Neural progenitor cell (in vitro differentiated cells): ENCODE measurements at places on chromosomes 4 and X. TPM values are rescaled to one million over a fixed set of nuclear protein-coding genes. Genes with fewer than 3 reads are reported as not detected.

GABRE gene
- total RNA-seq: 0.92 and 1.1 TPM in 2 replicates

UGT2A1 gene
- not detected in 2 replicates for total RNA-seq

STARD8 gene
- 0.82 and 2.3 TPM in 2 replicates for total RNA-seq

NPY2R gene
- 6.1 and 8.5 TPM in 2 replicates for total RNA-seq

RBM46 gene
- total RNA-seq: 0.07 and 0.09 TPM in 2 replicates

XPNPEP2 gene
- 0.19 and 1.7 TPM in 2 replicates for total RNA-seq

UGT2B17 gene
- not detected in 2 replicates for total RNA-seq

TREX2 gene
- 0.96 TPM in 1 of 2 replicates, not detected in the other for total RNA-seq

VCX3B gene
- not detected in 2 replicates for total RNA-seq

GRCh38 chr4:152224223-152224622, 311.7 kb downstream of the FBXW7 start:
- no peak for DNase-seq

DNA sequence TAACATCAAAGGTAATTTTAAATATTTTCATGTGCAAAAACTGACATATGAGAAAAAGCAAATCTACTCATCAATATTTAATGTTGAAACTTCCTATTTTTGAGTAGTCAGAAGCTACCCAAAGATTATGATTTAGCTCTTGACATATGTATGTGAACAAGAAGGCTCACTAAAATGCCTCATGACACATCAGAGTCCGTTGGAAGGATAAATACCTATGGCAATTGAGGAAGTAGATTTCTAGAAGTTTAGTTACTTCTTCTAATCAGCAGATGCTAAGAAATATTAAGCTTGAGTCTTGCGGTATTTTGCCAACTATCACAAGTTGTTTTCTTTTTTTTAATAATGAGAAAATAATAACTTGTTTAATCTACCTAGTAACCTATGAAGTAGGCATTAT, 55.3 kb downstream of the MSL3 start:
- no peak for DNase-seq

GRCh38 chrX:9628779-9629493, 136.7 kb downstream of the GPR143 start:
- DNase-seq: no peak

DNA sequence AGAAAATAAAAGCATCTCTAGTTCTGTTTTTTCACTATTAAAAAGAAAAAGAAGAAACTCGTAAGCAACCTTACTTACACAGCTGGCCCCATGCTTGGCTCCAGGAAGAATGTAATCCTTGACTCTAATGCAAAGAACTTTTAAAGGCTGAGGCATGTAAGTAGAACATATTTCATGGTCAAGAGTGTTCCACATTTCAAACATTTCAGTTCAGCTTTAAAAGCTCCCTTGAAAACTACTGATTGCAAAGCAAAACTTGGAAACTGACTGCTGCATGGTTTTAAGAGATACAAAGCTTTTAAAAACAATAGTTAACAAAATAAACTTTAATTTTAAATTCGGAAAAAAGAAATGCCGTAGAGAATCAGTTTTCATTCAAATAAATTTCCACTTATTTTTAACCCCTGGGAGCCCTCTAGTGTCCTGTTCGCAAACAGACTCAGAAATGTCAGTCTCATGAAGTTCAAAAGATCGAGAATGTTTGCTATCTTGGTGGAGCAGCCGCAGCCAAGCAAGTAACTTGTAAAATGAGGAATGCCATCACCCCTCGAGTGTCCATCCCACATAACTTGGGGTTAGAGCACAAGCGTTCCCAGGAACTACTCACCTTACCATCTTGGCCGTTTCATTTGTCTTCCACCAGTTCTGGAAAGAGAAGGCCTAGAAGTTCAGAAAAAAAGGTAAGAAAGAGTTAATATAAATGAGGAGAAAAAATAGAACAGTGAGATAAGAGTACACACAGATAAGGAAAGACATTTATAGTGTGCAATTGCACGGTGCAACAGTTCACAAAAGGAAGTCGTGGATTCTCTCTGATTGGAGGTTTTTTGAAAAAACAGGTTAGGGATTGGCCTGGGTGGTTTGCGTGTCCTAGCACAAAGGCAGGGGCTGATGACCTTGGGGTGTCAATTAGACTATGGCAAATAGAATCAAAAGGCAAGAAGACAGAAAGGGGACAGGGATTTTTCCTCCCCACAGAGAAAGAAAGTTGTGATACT, at the start of gene GASK1B:
GASK1B (minus strand) TSS at position 765 of the 998 bp plus-strand sequence. CDS start 1,650 bp downstream, outside the sequence.
- DNase-seq: peak; percentile 49

GRCh38 chr4:80390178-80390577, 54.6 kb downstream of the CFAP299 start:
- DNase-seq: no peak

DNA sequence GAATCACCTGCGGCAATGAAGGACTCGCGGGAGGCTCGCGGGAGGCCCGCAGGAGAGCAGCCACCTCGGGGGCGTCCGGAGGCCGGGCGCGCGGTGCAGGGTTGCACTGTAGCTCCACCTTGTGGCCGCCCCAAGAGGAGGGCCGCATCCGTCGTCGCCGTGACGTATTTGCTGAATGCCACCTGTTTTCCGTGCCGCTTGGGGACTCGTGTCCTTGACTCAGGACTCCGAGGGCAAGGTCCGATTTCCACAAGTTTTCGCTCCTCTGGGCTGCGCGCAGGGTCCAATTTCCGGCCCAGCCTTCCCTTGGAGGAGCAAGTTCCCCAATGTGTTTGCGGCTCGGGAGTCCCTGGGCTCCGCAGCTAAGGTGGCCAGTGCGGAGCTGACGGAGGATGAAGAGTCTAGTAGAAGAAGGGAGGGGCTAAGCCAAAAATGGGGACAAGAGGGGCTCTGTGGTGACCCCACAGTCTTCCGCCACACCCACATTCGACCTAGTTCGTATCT, 10.7 kb upstream of the DLG3 start:
- DNase-seq: peak; percentile 83

DNA sequence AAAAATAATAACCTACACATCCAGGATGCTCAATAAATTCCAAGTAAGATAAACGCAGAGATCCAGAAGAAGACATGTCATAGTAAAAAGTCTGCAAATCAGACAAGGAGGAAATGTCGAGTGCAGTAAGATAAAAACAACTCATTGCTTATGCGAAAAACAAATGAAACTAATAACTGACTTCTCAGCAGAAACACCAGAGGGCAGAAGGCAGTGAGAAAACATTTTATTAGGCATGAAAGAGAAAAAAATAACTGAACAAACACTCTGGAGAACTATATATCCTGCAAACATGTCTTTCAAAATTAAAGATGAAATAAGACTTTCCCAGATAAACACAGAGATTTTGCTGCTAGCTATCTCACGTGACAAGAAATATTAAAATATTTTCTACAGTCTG, 201.3 kb upstream of the CTSO start:
- DNase-seq: no peak

GRCh38 chr4:5758741-5759140, 47.7 kb downstream of the EVC start:
- DNase-seq: no peak

DNA sequence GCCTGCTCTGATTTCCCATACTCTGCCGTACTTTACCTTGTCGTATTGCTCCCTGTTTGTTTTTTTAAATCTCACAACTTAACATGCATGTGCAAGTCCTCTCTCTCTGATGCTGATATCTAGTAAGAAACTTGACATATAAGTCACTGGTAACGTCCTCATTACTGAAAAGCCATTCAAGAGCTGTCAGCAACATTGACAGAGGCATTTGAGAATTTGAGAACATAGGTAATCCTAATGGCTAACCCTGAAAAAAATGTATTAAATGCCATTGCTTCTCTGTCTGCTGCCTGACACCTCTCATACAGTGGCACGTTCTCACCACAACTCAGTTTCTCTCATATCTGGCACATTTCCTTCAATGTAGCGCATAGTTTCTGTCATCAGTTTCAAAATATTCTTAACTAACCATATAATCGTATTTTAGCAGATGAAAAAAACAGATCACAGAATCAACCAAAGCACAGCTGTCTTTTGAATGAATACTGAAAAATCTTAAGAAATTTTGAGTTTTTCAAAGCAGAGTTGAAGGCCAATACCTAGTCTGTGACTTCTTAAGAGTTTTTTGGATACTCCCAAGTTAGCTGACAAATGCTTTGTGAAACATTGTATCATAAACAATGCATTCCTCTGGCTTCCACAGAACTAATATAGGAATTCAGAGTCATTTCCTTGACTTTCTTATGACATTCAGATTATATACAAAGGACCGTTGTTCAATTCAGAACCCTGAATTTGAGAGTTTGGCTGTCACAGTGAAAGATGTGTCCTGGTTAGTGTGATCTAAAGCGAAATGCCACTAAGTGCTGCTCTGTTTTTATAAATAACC, 996.4 kb downstream of the C4orf33 start:
- DNase-seq: no peak

- no peak for DNase-seq
Observed at GRCh38 chr4:118760493-118760892, 75.3 kb downstream of the METTL14 start.

DNA sequence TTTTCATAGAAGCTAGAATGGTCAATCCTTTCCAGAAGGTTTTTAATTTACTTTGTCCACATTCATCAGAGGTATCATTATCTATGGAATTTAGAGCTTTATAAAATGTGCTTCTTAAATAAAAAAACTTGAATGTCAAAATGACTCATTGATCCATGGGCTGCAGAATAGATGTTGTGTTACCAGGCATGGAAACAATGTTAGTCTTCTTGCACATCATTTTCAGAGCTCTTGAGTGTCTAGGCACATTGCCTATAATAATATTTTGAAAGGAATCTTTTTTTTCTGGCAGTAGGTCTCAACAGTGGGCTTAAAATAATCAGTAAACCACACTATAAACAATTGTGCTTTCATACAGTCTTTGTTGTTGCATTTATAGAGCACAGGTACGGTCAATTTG, 200.3 kb downstream of the FAT4 start:
- no peak for DNase-seq

- no peak for DNase-seq
Observed at GRCh38 chrX:132730726-132731125, 227.7 kb downstream of the HS6ST2 start.

DNA sequence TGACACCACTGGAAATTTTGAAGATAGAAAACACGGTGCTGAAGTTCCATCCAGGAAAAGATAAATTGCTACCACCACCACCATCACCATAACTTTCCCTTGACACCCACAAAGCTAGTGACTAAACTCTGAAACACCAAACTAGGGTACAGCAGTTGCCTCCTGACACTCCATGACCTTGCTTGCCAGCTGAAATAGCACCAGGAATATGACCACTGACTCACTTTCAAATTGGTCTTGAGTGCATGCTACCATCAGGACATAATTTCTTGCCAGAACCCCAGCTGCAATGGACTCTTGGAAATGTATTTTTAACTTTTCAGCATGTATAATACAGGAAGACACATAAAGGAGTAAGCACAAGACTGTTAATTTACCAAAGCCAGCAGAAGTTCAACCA, 283.3 kb downstream of the CENPC start:
- no peak for DNase-seq

DNA sequence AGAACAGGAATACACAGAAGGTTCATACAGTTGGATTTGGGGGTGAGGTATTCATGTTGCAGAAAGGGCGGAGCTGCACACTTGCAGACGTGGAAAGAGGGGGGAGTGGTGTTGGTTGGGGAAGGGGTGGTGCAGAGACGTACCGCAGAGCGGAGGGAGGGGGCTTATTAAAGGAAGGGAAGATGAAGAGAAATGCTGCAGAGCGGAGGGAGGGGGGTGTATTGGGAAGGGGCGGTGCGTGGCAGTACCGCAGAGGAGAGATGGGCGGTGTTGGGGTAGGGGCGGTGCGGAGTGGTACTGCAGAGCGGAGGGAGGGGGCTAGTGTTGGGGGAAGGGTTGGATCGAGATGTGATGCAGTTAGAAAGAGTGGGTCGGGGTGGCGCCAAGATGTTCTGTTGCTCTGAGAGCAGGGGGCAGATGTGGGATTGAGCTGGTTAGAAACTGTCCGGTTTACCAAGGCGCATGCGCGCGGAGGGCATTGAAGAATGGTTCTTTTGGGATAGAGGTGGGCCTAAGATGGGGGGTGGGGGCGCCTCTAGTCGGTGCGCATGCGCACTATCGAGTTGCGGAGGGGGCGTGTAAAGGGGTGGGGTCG, 900 bp downstream of the TRO start:
- peak; percentile 92 for DNase-seq

DNA sequence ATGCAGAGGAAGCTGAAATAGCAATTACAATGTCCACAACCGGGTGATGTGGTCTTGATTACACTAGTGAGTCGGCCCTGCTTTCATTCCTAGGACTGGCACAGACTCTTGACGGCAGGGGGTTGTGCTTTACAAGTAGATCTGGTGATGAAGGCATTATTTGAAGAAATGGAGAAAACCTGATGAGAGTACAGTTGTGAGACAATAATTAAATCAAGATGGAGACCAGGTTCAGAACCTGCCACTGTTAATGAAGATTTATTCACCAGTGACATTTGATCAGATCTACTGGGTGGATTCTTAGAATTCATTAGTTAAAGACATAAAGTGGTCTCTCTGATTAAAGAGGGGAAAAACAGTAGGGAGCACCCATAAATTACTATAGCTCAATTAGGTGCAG, 747.2 kb downstream of the STPG2 start:
- peak; percentile 23 for DNase-seq

DNA sequence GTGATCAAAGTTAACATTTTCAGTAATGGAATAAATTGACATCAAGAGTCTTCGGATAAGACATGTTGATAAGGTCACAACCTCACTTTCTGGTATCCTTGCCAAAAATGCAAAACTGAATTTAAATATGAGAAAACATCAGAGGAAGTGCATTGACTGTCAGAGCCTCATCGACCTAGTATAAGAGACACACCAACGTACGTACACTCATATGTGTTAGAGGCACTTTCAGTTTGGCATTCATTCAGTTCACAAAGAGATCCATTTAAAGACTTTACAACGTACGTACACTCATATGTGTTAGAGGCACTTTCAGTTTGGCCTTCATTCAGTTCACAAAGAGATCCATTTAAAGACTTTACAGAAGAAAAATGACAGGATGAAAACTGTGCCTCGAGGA, 280.3 kb downstream of the INPP4B start:
- DNase-seq: no peak

GRCh38 chr4:104524591-104524990, 29.9 kb upstream of the CXXC4 start:
- DNase-seq: no peak

GRCh38 chr4:73952352-73952751, 29.5 kb downstream of the PF4 start:
- no peak for DNase-seq

- DNase-seq: peak; percentile 47
Observed at GRCh38 chrX:12497832-12498591, 293.2 kb upstream of the PRPS2 start.

DNA sequence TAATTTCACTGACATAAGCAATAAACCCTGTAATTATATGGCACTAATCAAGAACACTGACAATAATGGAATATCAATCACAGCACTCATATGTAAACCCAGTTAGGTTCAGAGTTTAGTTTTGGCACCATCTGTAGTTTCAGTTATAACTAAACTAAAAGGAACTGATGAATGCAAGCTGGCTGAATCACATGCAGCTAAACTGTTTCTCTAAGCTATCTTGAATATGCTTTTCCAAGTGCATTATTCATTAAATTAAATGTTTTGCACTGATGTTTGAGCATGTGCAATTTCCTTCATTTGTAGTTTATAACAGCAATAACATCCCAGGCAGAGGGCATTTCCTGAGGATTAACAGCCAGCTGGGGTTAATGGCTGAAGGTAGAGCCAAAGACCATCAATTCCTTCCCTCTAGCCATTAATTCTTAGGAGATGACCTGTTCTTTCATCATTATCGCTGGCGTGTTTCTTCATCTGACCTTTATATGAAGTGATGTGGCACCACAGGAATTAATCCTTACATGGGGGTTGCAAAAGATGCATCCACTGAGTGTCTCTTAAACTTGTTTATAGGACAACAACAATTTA, 562.8 kb upstream of the IGFBP7 start:
- no peak for DNase-seq
